ENCODE measurements at places on chromosomes 7 and 10.

DNA sequence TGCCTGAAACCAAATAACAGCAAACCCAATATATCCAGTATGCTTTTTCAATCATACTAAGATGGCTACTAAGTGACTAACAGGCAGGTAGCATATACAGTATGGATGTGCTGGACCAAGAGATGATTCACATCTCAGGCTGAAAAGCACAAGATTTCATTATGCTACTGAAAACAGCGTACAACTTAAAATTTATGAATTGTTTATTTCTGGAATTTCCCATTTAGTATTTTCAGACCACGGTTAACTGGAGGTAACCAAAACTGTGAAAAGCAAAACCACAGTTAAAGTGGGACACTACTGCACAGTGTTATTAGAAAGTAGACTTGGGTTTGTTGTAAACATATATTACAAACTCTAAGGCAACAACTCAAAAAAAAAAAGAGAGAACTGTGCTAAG lies 91.5 kb downstream of the KMT2C start:
- DNase-seq, result no peak

GRCh38 chr10:129839285-129840195 lies 124.5 kb downstream of the EBF3 start:
- no peak for DNase-seq

- no peak for DNase-seq
Observed at GRCh38 chr7:129366-130221, 62.8 kb upstream of the FAM20C start.

GRCh38 chr7:21462081-21462480 lies 34.2 kb downstream of the SP4 start:
- no peak for DNase-seq

DNA sequence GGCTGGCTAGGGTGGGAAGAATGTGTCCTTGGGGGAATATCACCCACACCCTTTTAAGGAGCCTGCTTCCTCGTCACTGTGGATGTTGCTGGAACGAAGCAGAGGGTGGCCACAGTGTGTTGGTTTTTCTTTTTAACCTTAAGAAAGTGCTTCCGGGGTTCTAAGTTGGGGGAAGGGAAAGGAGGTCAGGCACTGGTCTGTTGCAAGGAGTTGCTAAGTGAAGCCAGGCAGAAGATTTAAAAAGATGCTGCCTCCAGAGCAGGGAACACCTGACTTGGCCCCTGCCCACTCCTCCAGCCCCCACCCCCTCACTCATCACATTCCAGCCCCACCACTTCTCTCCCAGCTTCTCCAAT lies 213.1 kb downstream of the EMX2 start:
- no peak for DNase-seq

GRCh38 chr7:15288741-15289140 lies 273.1 kb downstream of the AGMO start:
- DNase-seq, result no peak

GRCh38 chr10:70601746-70602145 lies 795 bp downstream of the PRF1 start:
- DNase-seq, result no peak

GRCh38 chr10:71756311-71757191 lies 16.8 kb downstream of the VSIR start:
- DNase-seq, result no peak

Data from bone marrow (tissue), 2 donors.